ENCODE measurements at places on chromosomes 7 and 10.

- DNase-seq: no peak
These were observed 34.8 kb downstream of the PIP4K2A start for GRCh38 chr10:22679608-22680007.

DNA sequence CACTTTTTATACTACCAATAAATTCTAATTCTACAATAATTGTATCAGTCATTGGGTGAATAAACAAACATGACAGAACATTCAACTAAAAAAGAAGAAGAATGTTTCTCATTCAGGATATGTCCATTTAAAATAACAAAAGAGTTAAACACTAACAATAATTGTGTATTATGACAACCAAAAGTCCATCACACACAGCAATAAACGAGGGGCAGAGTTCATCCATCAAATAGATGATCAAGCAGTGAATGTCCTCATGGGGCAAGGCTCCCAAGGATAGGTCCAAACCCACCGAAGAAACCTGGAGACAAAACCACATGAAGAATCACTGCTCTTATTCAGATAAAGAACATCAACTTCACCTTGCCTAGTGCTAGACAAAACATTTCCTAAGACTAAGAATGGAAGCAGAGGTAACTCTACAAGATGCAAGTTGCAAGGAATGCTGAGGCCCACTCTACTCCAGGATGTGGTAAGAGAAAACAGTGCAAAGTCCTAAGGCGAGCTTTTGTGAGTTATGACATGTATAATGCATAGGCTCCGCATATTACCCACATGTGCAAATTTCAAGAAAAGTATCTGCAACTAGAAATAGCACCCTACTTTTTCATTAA lies 115.1 kb downstream of the PARD3 start:
- DNase-seq: no peak

DNA sequence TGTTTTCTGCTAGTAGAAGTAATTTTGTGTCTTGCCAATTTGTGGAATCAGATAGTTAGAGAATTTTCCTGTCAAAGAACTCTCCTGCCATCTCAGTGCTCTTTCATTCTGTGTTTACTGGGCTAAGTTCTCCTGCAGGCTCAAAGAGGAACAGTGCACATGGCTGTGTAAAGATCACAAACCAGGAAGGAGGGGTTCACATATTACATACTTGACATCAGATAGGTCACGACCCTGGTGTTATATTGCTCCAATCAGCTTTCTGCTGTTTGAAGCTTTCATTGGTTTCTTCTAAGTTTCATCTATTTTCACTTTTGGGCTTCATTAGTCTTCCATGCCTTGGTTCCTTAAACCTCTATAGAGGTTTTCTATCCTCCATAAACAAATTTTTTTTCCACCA lies 13.5 kb upstream of the ELMO1 start:
- DNase-seq: no peak

DNA sequence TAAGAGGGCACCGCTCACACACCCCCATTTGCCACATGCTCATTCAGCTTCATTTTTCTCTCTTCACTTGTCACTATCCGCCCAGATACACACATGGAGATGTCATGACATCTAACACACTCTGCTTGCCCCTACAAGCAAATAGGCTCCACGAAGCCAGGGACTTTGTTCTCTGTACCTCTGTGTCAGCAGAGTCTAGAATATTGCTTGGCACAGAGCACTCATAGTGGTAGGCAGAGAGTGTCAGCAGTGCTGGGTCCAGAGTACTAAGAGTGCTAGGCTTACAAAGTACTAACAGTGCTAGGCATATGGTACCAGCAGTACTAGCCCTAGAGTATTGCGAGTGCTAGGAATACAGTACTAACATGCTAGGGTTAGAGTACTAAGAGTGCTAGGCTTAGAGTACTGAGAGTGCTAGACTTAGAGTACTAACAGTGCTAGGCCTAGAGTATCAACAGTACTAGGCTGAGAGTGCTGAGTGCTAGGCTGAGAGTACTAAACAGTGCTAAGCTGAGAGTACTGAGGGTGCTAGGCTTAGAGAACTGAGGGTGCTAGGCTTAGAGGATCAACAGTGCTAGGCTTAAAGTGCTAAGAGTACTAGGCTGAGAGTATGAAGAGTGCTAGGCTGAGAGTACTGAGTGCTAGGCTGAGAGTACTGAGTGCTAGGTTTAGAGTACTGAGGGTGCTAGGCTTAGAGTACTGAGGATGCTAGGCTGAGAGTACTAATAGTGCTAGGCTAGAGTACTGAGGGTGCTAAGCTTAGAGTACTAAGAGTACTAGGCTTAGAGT lies 166.1 kb downstream of the PRKAG2 start:
- DNase-seq: no peak

- DNase-seq: no peak
These were observed 9.0 kb downstream of the PPP1R17 start for GRCh38 chr7:31695859-31696614.
